HT-29 (cell line): ENCODE measurements at places on chromosomes 4 and X. TPM values are rescaled to one million over a fixed set of nuclear protein-coding genes. Genes with fewer than 3 reads are reported as not detected.

- no peak for DNase-seq
Measured at GRCh38 chr4:42574870-42575430, 82.0 kb downstream of the ATP8A1 start.

DNA sequence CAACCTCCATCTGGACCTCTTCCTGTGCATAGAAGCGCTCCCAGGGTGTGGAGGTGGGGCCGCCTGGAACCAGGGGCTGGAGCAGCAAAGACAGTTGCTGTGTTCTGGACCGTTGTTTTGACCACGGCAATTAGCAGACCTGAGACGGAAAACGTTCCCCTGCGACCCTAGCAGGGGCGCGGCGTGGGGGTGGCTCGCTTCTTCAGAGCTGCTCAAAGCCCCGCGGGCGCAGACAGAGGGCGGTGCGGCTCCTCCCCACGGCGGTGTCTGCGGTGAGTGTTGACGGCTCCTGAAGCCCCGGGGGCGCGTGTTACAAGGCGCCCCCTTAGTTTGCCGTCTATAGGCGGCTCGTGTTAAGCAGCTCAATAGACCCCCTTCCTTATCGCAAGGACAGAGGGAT lies 79.2 kb downstream of the TRIML1 start:
- DNase-seq: no peak

- no peak for DNase-seq
Measured at GRCh38 chrX:110055616-110056015, 52.7 kb downstream of the TMEM164 start.

- no peak for DNase-seq
Measured at GRCh38 chrX:867502-867901, 236.9 kb downstream of the SHOX start.

DNA sequence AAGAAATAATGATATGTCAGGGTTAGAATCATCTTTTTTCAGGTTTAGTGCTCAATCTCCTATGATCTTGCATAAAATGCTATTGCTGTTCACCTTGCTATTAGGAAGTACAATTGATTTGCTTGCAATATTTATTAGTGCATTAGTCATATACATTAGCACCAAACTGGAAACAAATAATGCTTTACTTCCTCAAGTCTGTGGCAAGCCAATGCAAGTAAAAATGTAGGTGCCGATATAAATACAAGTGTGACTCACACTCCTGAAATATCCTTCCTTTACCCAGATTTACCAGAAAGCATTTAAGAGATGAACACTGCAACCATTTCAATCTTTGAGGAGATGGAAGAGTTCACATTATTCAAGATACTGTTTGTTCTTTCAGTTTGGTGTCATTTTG lies 1487.7 kb upstream of the ADGRL3 start:
- DNase-seq: no peak

GRCh38 chr4:44146516-44146915 lies 302.1 kb downstream of the KCTD8 start:
- no peak for DNase-seq

DNA sequence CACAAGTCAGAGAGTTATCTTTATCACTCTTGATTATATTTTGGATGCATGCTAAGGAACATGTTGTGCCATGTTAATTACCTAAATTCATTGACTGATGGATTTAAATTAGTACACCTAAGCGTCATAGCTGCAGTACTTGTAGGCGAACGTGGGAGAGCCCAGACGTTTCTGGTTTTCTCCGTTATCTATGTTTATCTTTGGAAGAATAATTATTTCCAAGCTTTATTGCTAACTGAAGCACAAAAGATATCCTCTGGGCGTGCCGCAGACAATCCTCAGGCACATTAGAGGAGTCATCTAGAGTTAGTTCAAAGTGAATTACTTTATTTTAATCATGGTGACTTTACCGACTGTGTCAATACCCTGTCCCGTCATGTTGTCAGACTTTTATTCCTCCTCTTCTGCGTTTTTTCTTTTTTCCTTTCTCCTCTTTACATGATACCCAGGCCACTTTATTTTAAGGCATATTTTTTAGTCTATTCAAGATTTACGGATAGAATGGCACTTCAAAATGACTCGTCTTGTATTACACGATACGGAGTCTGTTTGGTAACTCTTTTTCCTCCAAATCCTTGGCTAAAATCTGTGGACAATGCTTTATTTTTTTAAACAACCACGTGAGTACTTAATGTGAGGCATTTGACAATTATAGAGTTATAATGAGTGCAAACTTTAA lies 632.0 kb upstream of the TENM3 start:
- no peak for DNase-seq

GRCh38 chr4:124183926-124184325 lies 528.6 kb downstream of the ANKRD50 start:
- no peak for DNase-seq

- no peak for DNase-seq
Measured at GRCh38 chr4:41146716-41147506, 67.4 kb downstream of the APBB2 start.

Gene ADH6
- 0.13 and 0.47 TPM in 2 replicates for total RNA-seq

Gene MND1
- total RNA-seq: 3.9 and 5.7 TPM in 2 replicates

Gene DDX53
- total RNA-seq: not detected in 2 replicates

Gene FAM47A
- not detected in 2 replicates for total RNA-seq

Gene EGF
- 0.68 and 1.0 TPM in 2 replicates for total RNA-seq
